ENCODE measurements at places on chromosomes 3 and 15.

- no peak overlapping the region for H3K27ac ChIP-seq
- H3K36me3 ChIP-seq, result peaks cover 45% of the 10 kb centered on the region
- no peak overlapping the region for H3K4me3 ChIP-seq
- no peak for ATAC-seq
- peaks cover 4% of the 10 kb centered on the region for H3K4me1 ChIP-seq
Observed at GRCh38 chr3:188526057-188526456, 372.1 kb downstream of the LPP start.

DNA sequence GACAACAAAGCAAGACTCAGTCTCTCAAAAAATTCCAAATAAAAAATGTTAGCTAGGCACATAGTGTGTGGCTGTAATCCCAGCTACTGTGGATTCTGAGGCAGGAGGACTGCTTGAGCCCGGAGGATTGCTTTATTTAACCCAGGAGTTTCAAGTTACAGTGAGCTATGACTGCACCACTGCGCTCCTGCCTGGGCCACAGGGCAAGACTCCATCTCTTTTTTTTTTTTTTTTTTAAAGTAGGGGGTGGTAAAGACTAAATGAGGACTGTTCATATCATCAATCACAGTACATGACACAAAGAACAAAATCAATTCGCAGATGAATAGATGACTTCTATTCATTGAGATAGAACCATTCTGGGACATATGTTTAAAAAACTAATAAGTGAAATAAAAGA is 48.1 kb downstream of the ACAP2 start:
- no peaks in the 10 kb centered on the region for H3K27me3 ChIP-seq
- H3K27ac ChIP-seq, result no peak overlapping the region
- H3K4me1 ChIP-seq, result peaks cover 13% of the 10 kb centered on the region
- peaks cover 10% of the 10 kb centered on the region for H3K36me3 ChIP-seq
- no peak overlapping the region for H3K4me3 ChIP-seq

- no peak for ATAC-seq
- H3K27me3 ChIP-seq, result no peaks in the 10 kb centered on the region
- peaks cover 30% of the 10 kb centered on the region for H3K36me3 ChIP-seq
- no peak overlapping the region for H3K4me3 ChIP-seq
Observed at GRCh38 chr3:126064627-126065258, 19.2 kb downstream of the SLC41A3 start.

DNA sequence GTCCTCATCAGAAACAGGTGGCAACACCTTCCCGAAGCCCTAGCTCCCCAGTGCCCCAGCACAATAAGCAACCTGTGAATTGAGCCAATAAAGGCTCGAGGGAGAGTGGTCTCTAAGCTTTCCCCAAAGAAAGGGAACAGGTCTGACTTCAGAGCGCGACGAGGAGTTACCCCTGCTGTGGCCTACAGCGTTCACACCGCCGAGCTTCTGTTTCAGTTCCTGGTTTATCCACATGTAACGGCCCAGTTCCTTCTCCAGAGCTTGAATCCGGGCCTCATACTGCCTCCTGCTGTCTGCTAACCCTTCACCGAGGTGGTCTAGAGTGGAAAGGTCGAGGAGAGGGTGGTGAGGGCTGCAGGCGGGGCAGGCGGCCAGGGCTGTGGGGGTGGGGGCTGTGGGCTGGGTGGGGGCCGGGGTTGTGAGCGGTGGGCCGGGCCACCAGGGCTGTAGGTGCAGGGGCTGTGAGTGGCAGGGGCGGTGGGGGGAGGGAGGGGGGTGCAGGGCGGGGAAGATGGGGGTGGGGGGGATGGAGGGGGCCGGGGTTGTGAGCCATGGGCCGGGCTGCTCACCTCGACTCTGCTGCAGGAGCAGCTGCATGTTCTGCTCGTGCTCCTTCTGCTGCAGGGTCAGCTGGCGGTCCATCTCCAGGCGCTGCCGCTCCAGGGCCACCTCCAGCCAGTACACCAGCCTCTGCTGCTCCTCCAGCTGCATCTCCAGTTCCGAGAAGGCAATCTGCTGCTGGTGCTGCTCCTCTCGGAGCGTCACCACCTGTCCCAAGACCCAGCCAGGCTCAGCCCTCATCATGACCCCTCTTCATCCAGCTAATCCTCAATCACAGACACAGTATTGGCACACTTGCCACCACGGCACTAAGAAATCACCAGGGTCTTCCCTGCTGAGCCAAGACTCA is 26.2 kb downstream of the KIF7 start:
- no peak overlapping the region for H3K27ac ChIP-seq
- no peak for ATAC-seq
- no peak overlapping the region for H3K4me3 ChIP-seq
- peaks cover 39% of the 10 kb centered on the region for H3K36me3 ChIP-seq
- H3K27me3 ChIP-seq, result no peaks in the 10 kb centered on the region
- no peaks in the 10 kb centered on the region for H3K4me1 ChIP-seq

DNA sequence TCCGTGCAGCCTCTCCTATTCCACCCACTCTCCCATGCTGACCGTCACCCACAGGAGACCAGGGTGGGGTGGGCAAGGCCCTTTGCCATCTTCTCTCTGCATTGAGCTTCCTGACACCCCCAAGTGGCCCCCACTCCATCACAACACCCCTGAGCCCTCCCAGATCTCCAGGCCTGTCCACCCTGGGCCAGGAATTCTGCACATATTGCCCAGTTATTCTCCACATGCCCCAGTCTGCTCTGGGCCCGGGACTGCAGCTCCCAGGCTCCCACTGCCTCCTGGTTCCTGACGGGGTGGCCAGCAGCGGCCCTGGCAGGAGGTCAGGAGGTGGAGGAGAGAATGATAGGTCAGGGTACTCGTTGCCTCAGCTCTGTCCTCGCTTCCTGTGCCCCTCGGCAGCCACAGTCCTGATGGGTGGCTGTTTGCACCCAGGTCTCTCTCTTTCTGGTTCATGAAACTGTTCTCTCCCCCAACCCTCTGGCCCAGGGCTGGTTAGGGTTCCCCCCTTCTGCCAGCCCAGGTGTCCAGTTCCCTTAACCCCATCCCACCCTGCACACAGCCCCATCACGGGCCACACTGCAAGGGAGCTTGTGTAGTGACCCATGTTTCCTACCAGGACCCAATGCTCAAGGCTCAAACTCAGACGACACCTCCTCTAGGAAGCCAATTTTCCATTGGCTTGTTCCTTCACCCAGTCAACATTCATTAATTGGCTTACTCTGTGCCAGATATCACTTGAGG is 47.3 kb downstream of the IQSEC1 start:
- no peaks in the 10 kb centered on the region for H3K36me3 ChIP-seq
- ATAC-seq, result no peak
- peaks cover 6% of the 10 kb centered on the region for H3K4me1 ChIP-seq
- H3K4me3 ChIP-seq, result no peak overlapping the region
- no peaks in the 10 kb centered on the region for H3K27me3 ChIP-seq

DNA sequence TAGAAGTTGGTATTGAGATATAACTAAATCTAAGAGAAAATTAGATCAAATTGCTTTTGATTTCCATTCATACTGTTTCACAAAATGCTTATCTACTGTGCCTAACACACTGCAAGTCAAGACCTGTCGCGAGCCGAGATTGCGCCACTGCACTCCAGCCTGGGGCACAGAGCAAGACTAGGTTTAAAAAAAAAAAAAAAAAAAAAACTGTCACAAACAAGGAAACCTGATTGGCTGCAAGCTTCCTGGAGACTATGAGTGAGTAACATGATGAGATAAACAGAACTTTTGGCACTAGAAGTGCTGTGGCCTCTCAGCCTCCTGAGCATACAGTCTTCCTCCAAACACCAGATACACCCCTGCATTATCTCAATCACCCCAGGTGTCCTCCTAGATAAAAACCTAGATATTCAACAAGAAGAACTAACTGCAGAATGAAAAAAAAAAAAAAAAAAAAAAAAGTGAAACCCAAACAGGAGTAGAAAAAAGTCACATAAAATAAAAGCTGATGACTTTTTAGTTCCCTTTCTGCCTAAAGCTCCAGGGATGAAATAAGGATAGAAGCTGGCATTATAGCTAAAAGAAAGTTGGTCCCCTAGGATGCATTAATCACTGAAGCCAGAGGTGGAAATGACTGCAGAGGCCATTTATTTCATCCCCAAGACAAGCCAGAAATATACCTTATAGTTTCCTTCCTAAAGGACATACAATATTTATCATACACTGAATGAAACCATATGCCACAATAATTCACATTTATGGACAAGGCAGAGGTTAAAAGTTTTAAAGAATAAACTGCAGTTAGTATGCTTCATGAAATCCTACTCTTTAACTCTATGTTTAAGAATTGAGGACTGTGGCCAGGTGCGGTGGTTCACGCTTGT is 82.4 kb downstream of the P3H2 start:
- no peak for ATAC-seq
- H3K4me1 ChIP-seq, result no peaks in the 10 kb centered on the region
- H3K27ac ChIP-seq, result no peak overlapping the region

- H3K4me3 ChIP-seq, result no peak overlapping the region
- H3K27ac ChIP-seq, result no peak overlapping the region
- no peaks in the 10 kb centered on the region for H3K4me1 ChIP-seq
- no peaks in the 10 kb centered on the region for H3K36me3 ChIP-seq
Observed at GRCh38 chr3:36777424-36778218, 13.3 kb upstream of the DCLK3 start.

GRCh38 chr3:127846576-127846975 is 24.3 kb upstream of the MGLL start:
- no peak overlapping the region for H3K4me3 ChIP-seq
- peaks cover 10% of the 10 kb centered on the region for H3K27me3 ChIP-seq
- no peak overlapping the region for H3K27ac ChIP-seq
- H3K4me1 ChIP-seq, result no peaks in the 10 kb centered on the region

DNA sequence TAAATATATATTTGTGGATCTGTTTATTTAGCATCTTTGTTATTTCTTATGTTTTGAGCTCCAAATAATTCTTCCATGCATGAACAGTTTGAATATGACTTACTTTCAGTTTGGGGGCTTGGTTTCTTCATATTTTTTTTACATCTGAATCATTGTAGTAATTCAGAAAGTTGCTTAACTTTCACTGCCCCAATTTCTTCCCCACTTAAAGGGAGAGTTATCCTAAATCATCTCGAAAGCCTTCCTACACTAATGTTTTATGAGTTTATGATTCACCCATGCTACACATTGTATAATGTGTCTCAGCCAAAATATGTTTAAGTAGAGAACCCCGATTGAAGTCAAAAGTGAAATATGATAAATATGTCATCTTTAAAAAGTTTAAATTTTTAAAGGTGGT is 47.8 kb downstream of the SPRED1 start:
- ATAC-seq, result peak; percentile 58
- no peak overlapping the region for H3K27ac ChIP-seq
- no peaks in the 10 kb centered on the region for H3K4me1 ChIP-seq
- H3K4me3 ChIP-seq, result no peak overlapping the region
- no peaks in the 10 kb centered on the region for H3K36me3 ChIP-seq

Data from activated T-helper 17 cell treated with anti-CD3 and anti-CD28 coated beads, Interleukin-2, amount 50 U/mL, for 72 hours (primary cell).